Karpas-422 (cell line): ENCODE measurements at places on chromosomes 4 and X. TPM values are rescaled to one million over a fixed set of nuclear protein-coding genes. Genes with fewer than 3 reads are reported as not detected.

CYSLTR1 gene
- total RNA-seq, result 1.2 and 2.2 TPM in 2 replicates

PWWP3B gene
- not detected in 2 replicates for total RNA-seq

GUCY1B1 gene
- total RNA-seq, result 0.47 and 3.2 TPM in 2 replicates

DNA sequence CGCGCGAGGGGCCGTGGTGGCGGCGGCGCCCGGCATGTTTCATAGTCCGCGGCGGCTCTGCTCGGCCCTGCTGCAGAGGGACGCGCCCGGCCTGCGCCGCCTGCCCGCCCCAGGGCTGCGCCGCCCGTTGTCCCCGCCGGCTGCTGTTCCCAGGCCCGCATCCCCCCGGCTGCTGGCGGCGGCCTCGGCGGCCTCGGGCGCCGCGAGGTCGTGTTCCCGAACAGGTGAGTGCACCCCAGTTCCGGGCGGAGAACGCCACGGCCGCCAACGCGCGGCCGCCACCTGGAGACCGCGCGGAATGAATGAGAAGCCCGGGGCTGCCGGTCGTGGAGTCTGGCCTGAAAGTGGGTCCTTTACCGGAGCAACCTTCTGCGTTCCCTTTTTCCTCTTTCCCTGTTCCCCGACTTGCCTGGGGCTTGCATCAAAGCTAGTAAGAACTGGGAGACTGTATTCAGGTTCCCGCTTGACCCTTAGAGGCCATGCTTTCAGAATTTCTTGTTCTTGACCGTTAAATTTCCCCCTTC lies 429 bp downstream of the NOCT start:
- no peaks in the 10 kb centered on the region for H3K36me3 ChIP-seq
- peaks cover 56% of the 10 kb centered on the region for H3K4me1 ChIP-seq
- no peaks in the 10 kb centered on the region; the same call in 1 of the 2 replicates for H3K27me3 ChIP-seq

DNA sequence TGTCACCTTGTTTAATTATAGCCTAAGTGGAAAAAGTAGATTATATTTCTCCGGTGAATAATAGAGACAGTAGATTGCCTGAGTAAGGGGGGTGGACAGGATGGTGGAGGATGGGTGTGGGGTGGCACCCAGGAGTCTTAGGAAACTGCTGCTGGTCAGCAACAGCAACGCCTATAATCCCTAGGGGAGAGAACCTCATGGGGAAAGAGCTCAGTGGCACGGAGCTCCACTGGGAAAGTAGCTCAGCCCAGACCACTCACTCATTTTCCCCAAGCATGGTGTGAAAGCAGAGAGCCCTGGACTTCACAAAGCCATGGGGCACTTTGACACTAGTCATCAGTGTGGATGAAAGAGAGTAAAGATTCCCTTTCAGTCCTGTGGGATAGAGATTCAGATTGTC lies 31.1 kb downstream of the METTL14 start:
- DNase-seq, result no peak
- H3K4me3 ChIP-seq, result no peak overlapping the region
- peaks cover 11% of the 10 kb centered on the region; the same call in 1 of the 2 replicates for H3K36me3 ChIP-seq
- no peaks in the 10 kb centered on the region for H3K27me3 ChIP-seq
- peaks cover 8% of the 10 kb centered on the region for H3K4me1 ChIP-seq
- no peak overlapping the region for H3K27ac ChIP-seq

- no peak overlapping the region for H3K4me3 ChIP-seq
- no peaks in the 10 kb centered on the region for H3K27me3 ChIP-seq
- DNase-seq, result no peak
- peaks cover 5% of the 10 kb centered on the region; the same call in 1 of the 2 replicates for H3K4me1 ChIP-seq
- H3K36me3 ChIP-seq, result no peaks in the 10 kb centered on the region
Measured at GRCh38 chr4:127737295-127737694, 7.1 kb downstream of the SLC25A31 start.
